ENCODE measurements at places on chromosomes 5 and 9.

DNA sequence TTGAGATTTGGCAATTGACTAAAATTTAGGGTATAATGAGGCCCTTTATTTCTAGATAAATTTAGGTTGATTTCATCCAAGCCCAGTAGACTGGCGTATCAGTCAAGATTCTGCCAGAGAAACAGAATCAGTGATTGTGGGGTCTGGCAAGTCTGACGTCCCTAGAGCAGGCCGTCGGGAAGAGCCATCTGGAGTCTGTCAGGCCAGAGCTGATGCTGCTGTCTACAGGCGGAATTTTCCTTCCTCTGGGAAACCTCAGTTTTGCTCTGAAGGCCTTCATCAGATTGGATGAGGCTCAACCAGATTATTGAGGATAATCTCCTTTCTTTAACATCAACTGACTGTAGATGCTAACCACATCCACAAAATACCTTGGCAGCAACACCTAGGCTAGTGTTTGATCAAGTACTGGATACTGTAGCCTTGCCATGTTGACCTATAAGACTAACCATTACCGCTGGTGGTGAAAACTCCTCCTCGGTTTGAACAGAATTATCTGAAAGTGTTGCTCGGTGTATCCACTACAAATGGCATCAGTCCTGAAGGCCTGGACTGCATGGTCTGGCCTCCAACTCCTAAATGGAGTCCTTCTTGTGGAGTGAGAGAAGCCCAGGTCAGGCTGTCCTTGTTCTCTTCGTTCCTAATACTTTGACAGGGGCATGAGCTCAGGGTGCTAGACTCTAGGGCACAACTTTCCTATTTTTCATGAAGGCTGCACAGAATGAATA, 83.2 kb upstream of the ANKH start:
- no peak for DNase-seq

GRCh38 chr9:136193891-136194279, 11.0 kb downstream of the LHX3 start:
- DNase-seq = no peak

GRCh38 chr5:98794001-98794400, 20.5 kb downstream of the RGMB start:
- no peak for DNase-seq

DNA sequence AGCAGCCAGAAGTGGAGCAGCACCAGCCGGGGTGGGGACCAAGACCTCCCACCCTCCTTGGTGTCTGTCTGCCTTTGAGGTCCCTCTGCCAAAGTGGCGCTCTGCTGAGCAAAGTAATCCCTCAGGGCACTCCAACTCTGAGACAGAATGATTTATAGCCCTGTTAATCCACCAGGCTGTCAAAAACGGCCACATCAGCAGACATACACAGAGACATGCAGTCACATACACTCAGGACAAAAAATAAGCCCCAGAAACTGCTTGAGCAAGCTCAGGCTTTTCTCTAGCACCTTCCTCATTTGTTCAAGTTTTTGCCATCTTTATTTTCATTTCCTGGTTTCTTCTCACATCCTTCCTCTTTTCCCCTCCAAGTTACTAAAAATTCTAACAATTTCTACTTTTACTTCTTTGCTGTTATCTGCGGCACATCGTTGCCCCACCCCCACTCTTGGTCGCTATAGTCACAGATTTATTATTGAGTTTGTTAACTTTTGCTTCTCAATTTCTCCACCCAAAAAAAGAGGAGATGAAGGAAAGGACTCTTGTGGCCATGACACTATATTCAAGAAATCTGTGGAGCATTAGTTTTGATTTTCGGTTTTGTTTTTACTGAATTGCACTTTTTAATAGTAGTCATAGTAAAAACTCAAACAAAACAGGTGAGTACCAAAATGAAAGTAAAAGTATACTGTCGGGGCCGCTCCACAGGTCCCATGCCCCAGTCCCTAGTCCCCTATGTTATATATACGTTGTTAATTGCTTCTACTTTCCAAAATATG, 17.4 kb upstream of the ADRB2 start:
- peak; percentile 64 for DNase-seq

DNA sequence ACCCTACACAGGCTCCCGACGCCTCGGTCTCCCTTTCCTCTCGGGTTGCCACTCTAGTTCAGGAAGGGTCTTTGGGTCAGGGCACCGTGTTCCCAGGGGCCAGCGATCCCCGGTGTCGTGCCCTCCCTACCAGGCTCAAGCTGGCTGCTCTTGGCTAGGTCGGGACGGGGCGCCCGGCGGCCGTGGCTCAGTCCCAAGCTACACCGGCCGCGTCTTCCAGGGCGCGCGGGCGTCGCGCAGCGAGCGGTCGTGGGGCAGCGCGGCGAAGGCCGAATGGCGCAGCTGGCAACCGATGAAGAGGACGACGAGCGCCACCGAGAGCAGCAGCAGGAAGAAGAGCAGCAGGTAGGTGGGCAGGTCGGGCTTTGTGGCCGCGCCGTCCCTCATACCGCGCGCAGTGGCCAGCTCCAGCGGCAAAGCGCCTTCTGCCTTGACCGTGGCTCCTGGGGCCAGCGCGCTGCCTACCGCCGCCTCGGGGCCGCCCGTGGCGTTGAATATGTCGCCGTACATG, 892 bp downstream of the SMIM32 start:
- no peak for DNase-seq

DNA sequence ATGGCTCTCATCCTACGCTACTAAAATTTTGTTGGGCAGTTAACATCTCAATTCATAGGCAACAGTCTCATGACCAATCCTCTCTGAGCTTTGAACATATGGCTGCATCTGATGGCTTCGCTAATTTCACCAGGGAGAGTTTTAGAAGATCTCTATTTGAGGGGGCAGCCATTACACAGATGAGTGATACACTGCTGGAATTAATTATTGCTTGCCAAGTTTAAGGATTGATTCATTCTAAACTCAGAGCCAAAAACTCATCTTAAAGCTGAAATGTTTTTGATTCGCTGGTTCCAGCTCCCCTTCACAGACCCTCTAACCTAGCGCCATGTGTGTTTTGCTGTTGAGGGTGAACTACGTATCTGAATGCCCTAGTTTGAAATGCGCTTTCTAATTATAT, 519.9 kb upstream of the WWC1 start:
- DNase-seq = no peak

- peak; percentile 79 for DNase-seq
These were observed 7.6 kb downstream of the PTCH1 start for GRCh38 chr9:95508968-95509850.

- DNase-seq = no peak
These were observed 255.9 kb upstream of the ACO1 start for GRCh38 chr9:32128546-32128945.

DNA sequence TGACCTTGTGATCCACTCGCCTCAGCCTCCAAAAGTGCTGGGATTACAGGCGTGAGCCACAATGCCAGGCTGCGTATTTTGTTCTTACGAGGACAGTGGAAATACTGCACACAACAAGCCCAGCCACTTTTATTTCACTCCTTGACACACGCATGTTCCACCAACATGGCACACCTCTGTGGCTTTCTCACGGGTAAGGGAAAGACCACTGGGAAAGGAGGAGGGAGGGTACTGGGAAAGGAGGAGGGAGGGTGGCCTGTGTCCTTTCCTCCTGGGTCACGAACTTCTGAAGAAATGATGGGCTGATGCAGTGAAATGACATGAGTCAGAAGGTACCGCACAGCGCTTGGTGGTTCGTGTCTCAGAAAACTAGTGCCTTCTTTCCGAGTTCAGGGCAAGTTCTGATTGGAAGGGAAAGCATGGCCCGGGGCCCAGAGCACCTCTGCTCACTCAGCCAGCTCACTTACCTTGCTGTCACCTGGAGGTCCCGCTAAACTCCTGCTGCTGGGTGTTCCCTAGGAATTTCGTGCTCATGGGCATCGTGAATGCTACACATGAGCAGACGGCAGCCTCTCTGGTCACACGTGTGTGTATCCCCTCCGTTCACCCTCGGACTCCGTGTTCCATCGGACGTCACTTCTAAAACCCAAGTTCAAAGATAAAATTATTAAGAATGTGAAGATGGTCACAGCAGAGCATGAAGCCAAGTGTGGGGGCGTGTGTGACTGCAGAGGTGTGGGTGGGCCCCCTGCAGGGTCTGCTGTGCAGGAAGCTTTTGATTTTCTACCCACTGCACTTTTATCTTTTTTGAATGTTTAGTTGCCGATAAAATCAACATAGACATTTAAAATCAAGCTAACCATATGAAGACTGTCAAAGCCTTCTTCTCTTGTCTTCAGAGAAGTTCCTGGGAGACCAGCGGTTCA, 42.9 kb downstream of the LAMC3 start:
- no peak for DNase-seq

DNA sequence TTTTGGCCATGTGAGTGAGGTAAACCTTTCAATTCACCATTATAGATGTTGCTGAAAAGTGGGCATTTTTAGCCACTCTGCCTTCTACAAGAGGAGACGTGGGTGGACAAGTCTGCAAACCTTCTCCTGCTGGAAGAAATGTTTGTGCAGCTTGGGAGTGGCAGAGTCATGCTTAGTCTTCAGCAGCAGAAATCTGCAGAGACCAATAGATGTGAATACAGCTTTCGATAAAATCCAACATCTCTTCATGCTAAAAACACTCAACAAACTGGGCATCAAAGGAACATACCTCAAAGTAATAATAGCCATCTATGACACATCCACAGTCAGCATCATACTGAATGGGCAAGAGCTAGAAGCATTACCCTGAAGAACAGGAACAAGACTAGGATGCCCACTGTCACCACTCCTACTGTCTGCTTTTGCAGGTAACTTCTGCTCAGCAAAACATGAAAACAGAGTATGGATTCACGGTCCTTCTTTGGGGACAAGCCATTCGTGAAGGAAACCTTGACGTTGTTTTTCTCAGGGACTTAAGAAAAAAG, 91.3 kb downstream of the RALGPS1 start:
- DNase-seq = peak; percentile 16

DNA sequence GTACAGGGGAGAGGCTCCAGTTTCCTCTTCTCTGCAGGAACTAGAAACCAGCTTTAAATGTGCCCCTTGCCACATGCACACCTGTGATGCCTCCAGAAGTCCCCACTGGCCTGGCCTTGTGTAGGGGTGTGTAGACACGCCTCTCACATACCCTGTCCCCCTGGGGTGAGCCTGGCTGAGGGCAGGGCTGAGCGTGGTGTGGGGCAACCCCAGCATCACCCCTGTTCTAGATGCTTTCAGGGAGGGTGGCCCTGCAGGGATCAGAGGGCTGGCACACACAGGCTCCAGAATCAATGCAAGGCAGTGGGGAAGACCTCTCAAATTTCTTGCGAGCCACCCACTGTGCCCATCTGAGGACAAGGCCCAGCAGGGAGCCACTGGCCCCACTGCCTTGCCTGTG, 54.7 kb downstream of the NXNL2 start:
- no peak for DNase-seq

GRCh38 chr9:116468793-116469527, 218.1 kb upstream of the TRIM32 start:
- DNase-seq = no peak

GRCh38 chr9:83932011-83932410, 10.8 kb upstream of the KIF27 start:
- no peak for DNase-seq

DNA sequence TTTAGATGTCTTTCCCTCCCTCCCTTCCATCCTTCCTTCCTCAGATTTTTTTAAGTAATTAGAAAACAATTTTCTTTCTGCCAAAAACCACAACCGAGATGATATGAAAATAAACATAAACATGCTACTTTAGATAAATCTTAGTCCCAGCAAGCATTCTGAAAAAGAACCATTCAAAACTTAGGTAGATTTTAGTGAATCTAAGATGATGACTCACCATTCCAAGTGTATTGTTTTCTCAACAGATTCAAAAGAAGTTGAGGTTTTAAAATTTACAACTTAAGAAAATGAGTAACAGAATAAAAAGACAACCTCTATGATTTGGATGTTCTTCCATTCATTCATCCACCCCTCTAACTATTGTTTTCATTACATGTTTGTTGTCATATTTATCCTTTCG, 465.1 kb downstream of the PDE4D start:
- no peak for DNase-seq

GRCh38 chr9:118268046-118268445, 563.8 kb downstream of the TLR4 start:
- DNase-seq = no peak

GRCh38 chr5:89457411-89458331, 574.7 kb upstream of the MEF2C start:
- no peak for DNase-seq

- no peak for DNase-seq
These were observed 481.4 kb downstream of the CHSY3 start for GRCh38 chr5:130385656-130386055.

GRCh38 chr5:33210978-33211377, 229.8 kb upstream of the TARS1 start:
- DNase-seq = no peak

- DNase-seq = no peak
These were observed 62.8 kb downstream of the CD180 start for GRCh38 chr5:67133776-67134175.

- no peak for DNase-seq
These were observed 13.2 kb downstream of the TICAM2 start for GRCh38 chr5:115589043-115589442.

DNA sequence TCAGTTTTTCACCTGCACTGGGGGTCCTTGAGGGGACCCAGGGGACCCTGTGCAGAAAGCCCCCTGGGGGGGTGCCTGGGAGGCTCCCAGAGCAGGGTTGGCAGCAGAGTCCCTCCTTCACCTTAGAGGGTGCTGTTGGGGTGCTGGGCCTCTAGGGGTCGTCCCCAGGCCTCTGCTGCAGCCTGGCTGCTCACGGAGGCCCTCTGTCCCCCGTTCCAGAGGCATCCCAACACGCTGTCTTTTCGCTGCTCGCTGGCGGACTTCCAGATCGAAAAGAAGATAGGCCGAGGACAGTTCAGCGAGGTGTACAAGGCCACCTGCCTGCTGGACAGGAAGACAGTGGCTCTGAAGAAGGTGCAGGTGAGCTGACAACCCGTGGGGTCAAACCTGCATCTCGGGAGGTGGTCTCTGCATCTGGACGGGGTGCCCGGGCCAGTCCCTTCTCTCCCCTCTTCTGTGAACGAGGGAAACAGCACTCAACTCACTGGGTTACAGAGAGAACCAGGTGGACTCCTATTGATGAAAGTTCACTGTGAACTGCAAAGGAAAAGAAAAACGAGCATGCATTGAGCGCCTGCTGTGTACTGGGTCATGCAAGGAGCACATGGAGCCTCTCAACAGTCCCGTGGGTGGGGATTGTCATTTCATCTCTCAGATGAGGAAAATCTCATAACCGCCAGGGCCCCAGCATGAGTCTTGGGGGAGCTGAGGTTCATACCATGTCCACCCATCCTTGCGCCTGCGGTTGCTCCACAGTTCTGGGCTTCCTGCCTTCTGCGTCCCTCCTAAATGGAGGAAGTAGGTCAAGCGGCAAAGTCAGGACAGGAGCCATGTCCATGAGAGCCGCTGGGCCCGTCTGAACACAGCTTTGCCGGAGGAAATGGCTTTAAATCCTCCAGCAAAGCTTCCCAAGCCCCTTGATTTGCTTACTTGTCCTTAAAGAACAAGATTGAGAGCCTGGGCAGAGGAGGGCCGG, 54.8 kb downstream of the NEK6 start:
- DNase-seq = no peak

- DNase-seq = no peak
These were observed 1209.1 kb downstream of the CDH12 start for GRCh38 chr5:21644032-21644431.

DNA sequence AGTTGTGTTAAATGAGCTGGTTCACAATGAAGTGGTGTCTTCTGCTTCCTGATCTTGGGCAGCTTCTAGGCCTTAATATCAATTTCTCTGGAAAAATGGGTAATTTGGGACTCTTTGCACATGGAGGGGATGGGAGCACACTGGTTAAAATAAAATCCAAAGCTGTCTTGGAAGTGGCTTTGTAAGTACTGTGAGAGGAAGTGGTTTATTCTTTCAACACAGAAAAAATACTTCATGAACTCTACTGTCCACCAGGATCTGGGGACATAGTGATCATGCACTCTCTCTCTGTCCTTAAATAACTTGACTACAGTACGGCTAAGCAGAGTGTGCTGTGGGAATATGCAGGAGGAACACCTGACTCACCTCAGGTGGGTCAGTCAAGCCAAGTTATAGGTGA, 2.4 kb downstream of the PCYOX1L start:
- DNase-seq = no peak

All from activated CD4-positive, alpha-beta T cell treated with anti-CD3 and anti-CD28 coated beads, Interleukin-10, Interleukin-2, amounts not matched to agents 100 ng/mL and 50 ng/mL, durations not matched to agents 16 hours and 8 hours (primary cell).